ENCODE measurements at places on chromosomes 3 and 15.
A peak's percentile ranks its signal among the peaks of the same experiment; 100 is the strongest.

DNA sequence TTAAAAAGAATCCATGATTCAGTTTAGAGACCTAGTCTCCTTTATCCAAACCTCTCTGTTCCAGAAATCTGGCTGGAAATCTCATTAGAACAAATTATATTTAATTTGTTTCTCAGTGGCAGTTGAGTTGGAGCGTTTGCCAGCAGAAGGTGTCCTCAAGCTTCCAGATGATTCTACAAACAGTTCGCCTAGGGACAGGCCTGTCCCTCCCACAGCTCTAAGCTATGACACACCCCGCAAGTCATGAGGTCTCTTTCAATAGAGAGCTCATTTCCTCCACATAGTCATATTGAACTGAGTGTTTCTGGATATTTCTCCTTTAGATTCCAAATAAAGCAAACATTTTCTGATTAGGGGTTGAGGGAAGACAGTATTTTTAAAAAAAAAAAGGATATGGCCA, 230.3 kb downstream of the ATP8B4 start:
- no peak for DNase-seq

- no peak for DNase-seq
Observed at GRCh38 chr3:185739264-185739701, 85.6 kb downstream of the IGF2BP2 start.

DNA sequence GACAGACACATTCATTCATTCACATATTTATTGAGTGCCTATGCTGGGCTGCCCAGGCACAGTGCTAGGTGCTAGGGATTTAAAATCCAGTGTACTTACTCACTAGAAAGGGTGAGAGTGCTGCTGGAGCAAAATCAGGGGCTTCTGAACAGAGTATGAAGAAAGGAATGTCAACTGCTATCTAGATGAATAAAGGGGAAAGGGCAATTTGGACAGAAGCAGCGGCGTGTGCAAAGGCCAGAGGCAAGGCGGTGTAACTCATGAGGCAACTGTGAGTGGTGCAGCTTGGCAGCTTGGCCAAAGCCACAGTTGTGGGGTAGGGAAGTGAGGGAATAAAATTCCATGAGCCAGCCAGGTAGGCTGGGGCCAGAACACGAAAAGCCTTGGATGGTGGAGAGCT, 76.7 kb downstream of the RAD18 start:
- no peak for DNase-seq

DNA sequence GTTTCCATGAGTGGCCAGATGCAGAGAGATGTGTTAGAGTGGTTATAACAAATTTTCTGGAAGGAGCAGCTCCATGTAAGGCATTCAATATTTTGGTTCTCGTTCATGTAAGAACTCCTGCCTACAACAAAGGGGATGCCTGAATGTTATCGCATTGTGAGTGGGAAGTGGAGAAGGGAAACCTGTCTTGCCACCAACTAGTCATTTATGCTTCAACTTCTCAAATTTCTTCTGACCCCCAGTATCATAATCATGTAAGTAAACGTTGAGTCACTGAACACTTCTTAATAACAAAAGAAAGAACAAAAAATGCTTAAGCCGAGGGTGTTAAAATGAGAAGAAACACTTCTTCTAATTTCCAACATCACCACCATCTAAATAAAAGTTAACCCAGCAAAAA, 62.0 kb upstream of the MRPL3 start:
- DNase-seq, result no peak

DNA sequence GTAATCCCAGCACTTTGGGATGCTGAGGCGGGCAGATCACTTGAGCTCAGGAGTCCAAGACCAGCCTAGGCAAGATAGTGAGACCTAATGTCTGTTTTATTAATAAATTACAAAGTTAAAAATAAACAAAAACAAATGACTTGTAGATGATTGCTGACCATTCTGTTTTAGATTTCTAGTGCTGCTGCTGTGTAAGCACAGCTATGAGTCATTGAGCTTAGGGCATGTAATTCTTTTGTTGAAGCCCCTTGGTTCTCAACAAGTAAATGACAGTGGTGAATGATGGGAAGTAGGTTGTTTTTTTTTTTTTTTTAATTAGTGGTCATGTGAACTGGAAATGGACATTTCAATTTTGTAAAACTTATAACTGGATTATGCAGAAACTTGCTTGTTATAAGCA, 63.3 kb downstream of the LEO1 start:
- no peak for DNase-seq

- DNase-seq, result no peak
Observed at GRCh38 chr15:29776859-29777258, 45.4 kb downstream of the TJP1 start.

GRCh38 chr3:185059766-185060165, 93.1 kb downstream of the C3orf70 start:
- no peak for DNase-seq

GRCh38 chr3:59795756-59796155, 745.9 kb upstream of the CFAP20DC start:
- DNase-seq, result no peak

- peak; percentile 23 for DNase-seq
Observed at GRCh38 chr3:70064194-70064779, 64.8 kb downstream of the SAMMSON start.

DNA sequence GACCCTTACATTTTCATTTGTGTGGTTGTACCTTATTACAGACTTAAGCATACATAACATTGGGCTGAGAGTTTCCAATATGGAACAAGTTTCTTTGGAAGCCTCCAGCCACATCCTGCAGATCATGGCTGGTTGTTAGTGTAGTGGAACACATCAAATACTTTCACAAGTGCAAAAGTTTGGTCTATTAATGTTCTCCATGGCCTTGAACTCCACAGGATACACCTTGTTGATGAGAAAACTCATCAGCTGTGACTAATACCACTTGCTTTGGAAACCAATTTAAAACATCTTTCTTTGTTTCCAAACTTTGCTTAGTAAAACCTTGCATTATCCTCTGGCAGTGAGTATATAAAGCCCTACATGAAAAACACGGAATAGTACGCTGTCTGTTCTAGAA, 46.1 kb downstream of the MYZAP start:
- no peak for DNase-seq

DNA sequence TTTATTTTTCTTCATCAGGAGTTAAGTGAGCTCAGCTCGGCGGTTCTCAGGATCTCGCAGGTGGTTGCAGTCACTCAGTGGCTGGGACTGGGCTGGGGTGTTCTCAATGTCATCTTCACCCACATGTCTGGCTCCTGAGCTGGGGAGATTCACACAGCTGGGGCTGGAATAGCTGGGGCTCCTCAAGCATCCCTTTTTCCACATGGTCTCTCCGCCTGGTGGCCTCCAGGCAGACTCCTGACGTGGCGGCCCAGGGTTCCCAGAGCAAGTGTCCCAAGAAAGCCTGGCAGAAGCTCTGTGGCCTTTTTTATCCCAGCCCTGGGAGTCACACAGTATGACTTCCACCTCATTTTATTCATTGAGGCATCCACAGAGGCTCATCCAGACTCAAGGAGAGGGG, 84.1 kb upstream of the ANKRD34C start:
- DNase-seq, result no peak

GRCh38 chr15:26518885-26519284, 254.0 kb downstream of the GABRB3 start:
- DNase-seq, result no peak

DNA sequence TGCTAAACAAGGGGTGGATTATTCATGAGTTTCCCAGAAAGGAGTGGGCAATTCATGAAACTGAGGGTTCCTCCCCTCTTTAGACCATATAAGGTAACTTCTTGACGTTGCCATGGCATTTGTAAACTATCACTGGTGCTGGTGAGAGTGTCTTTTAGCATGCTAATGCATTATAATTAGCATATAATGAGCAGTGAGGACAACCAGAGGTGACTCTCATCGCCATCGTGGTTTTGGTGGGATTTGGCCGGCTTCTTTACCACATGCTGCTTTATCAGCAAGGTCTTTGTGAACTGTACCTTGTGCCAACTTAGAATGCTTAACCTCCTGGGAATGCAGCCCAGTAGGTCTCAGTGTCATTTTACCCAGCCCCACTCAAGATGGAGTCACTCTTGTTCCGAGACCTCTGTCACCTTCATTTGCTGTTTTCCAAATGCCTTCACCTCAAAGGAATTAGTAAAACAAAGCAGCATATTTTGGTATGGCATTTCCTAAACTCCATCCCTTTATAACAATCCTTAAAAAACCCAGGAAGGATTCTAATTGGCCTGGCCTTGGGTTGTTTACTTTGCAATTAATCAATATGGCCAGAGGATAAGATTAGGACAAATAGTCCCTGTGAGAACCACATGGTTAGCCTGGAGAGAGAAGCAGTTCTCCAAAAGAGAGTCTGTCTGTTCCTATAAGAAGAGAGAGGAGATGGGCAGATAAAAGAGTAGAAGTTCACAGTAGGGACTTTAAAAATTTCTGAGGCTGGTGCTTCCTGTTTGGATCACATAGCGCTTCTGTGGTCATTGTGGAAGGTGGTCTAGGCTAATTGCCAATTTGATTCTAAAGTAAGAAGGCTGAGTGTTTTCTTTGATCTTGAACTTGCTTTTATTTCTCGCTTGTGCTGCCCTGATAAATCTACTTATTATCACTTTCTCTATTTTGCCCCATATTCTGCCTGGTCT, 155.2 kb upstream of the EOMES start:
- no peak for DNase-seq

DNA sequence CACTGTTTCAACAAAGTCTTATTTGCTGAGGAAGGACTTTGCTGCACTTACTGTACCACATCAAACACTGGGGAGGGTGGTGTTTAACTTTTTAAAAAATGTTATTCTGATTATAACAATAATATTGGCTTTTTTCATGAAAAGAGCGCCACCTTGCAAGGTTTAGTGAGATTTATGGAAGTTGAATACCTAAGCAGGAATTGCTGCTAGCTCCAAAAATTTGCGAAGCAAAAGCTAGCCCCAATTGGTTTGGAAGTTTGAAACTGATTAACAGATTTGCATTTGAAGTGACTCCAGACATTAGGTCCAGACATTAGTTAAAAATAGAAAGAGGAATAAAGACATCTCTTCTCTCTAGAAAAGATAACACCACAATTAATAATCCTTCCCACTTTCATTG, 6.7 kb downstream of the ZIC1 start:
- DNase-seq, result no peak

GRCh38 chr15:96106181-96106580, 224.3 kb upstream of the NR2F2 start:
- DNase-seq, result no peak

DNA sequence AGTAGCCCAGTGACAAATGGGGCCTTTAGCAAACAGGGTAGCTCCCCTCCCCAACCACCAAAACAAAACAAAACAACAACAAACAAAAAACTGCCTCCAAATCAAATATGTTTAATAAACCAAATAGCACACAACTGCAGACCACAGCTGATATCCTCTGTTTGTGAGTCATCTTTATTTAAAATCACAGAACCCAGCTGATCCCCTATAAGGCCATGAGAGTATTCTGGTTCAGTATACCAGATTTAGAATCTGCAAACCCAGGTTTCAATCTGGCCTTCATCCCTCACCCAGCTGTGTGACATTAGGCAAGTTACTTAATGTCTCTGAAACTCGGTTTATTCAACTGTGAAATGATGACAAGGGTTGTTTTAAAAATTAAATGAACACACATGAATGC, 124.5 kb downstream of the SUCLG2 start:
- DNase-seq, result no peak

DNA sequence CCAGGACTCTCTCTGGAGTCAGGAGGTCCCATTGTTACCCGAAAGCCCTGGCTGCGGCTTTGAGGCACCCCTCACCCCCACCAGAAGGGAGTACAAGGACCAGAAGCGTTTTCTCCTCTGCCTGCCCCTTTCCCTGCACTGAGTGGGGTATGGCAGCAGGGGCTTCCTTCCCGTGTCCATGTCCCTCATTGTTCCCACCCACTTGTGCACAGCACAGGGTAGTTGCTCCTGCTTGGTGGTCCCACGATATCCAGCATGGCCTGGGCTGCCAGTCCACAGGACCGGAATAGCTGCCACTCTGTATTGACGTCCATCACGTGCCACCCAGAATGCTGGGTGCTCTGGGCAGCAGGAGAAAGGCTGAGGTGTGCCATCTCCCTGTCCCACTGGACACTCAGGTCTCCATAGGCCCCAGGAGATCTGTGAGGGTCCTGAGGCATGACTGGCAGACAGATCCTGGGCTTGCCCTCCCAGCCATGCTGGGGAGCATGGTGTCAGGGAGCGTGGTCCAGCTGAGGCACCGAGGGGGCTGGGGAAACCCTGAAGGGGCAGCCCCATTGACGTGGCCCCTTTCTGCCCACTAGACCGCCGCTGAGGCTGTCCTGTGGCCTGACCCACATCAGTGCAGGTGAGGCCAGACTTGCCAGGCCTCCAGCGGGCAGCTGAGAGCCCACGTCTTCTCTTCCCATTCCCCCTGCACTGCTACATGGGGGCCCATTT, 45.3 kb upstream of the SEC22A start:
- no peak for DNase-seq

GRCh38 chr15:59166166-59166565, 40.5 kb upstream of the LDHAL6B start:
- no peak for DNase-seq

All from iPS-NIHi11 (cell line).